Activated B cell treated with CpG ODN at 0.5 μM for 24 hours (primary cell): ENCODE measurements at places on chromosomes 16 and 17.

GRCh38 chr16:48435906-48436305, 50.7 kb upstream of the SIAH1 start:
- DNase-seq: no peak

DNA sequence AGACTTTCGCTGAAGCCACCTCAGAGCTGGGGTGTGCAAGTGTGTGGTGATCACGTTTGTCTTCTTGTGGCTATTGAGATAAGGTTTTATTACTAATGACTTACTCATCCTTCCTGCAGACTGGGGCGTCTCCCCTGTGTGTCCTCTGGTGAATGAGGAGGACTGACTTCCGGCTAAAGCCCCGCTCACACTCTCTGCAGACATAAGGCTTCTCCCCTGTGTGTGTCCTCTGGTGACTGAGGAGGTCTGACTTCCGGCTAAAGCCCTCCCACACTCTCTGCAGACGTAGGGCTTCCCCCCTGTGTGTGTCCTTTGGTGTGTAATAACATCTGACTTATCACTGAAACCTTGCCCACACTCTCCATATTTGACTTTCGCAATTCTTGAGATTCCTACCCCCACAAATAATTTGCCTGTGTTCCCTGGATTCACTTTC, 19.4 kb downstream of the PRDM7 start:
- no peak for DNase-seq

DNA sequence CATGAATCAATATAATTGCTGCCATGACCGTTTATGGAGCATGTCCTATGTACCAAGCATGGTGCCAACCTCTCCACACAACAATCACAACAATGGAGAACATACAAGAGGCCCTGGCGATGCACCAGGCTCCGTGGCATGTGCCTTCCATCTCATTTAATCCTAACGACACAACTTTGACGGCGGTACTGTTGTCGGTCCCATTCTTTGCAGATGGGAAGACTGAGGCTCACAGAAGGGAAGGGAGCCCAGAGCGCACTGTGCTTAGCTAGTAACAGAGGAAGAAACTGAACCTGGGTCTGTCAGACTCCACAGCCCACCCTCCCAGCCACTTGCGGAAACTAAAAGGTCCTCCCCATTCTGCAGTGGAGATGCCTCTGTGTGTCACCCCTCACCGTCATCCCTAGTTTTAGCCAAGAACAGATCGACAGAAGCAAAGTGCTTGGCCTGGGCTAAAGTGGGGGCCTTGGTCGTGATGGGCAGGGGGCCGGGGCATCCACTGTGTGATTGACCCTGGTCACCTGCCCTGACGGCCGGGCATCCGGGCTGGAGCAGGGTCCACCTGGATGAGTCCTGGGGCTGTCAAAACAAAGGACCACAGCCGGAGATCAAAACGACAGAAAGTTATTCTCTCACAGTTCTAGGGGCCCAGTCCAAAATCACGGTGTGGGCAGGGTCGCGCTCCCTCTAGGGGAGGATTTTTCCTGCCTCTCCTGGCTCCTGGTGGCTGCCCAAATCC, 183.9 kb downstream of the C16orf95 start:
- DNase-seq: no peak

DNA sequence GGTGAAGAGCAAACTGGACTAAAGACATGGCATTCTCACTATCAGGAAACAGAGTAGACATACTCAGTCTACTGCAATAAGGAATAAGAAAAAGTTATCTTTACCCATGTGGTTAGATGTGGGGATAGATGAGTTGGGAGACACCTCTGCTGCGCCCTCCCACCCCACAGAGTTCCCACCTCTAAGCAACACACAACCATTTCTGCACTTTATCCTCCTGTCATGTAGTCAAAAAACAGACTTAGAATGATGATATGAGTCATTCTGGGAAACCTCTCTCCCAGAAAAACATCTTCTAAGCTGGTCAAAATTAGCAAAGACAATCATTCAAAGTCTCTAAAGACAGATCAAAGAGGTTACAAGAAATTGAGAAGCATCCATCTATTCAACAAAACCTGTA, 94.9 kb downstream of the CACNG1 start:
- DNase-seq: no peak

- peak; percentile 59 for DNase-seq
These were observed 3.5 kb upstream of the RPL13 start for GRCh38 chr16:89556750-89557689.

DNA sequence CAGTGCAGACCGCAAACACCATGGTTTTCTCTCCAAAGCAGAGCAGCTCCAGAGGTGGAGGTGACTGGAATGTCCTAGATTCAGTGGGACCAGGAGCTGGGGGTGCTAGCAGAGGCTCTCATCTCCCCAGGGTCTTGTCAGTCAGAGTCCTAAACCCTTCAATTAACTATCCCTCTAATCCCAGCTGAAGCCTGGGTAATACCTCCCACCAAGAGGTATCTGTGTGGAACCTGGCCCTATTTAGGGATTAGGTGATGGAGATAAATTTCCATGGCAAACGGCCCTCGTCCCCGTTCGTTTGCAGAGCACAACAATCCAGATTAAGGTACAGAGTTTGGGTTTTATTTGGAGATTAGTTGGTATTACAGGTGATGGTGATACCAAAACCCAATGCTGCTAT, 1.8 kb downstream of the SEBOX start:
- no peak for DNase-seq

DNA sequence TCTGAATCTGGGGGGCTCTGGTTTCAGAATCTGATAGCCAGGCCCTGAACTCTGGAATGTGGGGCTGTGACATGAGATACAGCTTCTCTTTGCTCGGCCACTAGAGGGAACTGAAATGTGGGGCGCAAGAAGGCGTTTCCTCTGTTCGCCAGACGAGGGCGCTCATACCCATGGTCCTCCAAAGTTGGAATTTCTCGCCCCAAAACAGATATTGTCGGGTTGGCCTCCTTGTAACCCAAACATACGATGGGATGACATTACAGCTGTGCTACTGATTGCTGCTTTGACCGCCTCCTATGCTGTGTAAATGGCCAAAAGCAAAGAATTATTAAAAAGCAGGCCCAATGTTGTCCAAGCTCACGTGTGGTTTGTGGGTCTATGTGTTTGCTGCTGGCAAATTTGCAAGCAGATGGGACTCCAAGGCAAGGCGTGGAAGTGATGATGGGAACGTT, 13.1 kb upstream of the MSI2 start:
- DNase-seq: peak; percentile 59

DNA sequence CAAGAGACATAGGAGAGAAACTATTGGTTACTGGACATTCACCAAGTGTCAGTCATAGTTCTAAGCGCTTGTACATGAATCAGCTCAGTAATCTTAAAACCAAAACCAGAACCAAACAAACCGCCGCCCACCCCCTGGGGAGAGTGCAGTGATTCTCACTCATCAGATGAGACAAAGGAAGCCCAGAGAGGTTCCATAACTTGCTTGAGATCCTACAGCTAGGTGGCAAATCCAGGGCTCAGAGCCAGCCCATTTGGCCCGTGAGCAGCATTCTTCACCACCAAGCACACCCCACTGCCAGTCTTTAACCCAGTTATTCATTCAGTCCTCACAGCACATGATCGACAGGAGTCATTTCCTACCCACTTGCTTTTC, 37.2 kb upstream of the RGS9 start:
- peak; percentile 71 for DNase-seq

GRCh38 chr17:77106874-77107358, 33.9 kb upstream of the SEC14L1 start:
- DNase-seq: no peak

DNA sequence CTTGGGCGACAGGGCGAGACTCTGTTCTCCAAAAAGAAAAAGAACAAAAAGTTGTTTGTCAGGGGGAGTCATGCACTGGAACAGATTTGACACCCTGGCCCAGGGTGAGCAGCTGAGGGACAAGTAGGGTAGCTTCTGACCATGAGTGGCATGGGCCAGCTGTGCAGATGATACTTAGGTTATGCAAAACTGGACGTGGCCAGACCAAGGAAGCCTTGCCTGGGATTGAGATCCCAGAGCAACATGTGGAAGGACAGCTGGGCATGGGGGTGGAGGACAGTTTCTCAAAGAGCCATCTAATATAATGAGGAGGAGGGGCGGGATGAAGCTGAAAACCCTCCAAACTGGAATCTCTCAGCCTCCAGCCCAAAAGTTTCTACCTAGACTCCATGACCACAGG, 19.6 kb upstream of the SLC35B1 start:
- DNase-seq: no peak

DNA sequence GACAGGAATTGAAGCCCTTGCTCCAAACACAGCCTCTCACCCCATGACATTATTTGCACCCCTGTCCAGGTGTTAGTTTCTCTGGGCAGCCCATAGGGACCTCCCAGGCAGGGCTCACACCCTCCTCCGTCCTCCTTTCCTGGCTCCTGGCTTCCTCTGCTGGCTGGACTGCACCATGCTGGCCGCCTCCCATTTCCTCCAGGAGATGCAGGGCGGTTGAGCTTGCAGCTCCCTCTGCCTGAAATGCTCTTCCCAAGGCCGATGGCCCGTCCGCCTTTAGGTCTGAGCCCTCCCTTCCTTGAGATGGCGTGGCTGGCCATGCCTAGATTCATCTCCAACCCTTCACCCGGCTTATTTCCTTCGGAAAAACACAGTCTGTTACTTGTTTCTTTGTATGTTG, 334.8 kb downstream of the SNX29 start:
- DNase-seq: no peak

DNA sequence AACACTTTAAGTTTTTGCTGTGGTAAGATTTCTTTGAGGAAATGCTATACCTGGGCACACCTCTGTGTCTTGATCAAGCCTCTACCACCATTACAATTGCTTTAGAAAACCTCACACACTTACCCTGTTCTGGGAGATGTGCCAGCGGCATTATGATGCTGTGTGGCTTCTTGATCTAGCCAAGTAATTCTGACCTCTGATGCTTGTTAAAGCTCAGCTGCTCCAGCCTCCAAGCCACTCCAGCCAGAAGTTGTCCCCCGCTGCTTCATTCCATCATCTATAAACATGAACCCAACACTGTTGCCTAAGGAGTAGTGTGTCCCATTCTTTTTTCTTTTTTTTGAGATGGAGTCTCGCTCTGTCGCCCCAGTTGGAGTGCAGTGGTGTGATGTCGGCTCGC, 60.1 kb downstream of the CYLD start:
- no peak for DNase-seq

DNA sequence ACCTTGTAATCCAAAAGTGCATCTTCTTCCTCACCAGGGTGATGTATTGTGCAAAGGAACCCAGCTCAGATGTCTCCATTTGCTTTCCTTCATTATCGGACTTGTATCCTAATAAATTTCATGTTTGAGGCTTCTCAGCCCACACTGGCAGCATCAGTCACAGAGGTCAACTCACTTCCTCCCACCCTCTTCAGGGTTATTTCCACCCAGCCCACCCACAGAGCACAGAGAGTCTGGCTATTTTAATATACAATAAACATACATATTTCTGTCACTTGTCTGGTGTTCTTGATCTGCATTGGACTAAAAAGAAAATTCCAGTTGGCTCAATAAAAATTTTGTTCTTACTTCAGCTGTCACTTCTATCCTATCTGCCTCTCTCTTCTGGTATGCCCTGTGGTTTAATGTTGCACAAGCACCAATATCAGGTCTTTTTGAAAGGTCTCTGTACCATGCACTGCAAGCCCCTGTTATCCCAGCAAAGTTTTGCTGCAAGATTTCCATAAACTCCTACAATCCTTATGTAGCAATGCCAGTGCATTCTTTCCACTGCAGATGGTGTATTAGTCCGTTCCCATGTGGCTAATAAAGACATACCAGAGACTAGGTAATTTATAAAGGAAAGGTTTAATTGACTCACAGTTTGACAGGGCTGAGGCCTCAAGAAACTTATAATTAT, 201.8 kb downstream of the CDH11 start:
- DNase-seq: no peak

DNA sequence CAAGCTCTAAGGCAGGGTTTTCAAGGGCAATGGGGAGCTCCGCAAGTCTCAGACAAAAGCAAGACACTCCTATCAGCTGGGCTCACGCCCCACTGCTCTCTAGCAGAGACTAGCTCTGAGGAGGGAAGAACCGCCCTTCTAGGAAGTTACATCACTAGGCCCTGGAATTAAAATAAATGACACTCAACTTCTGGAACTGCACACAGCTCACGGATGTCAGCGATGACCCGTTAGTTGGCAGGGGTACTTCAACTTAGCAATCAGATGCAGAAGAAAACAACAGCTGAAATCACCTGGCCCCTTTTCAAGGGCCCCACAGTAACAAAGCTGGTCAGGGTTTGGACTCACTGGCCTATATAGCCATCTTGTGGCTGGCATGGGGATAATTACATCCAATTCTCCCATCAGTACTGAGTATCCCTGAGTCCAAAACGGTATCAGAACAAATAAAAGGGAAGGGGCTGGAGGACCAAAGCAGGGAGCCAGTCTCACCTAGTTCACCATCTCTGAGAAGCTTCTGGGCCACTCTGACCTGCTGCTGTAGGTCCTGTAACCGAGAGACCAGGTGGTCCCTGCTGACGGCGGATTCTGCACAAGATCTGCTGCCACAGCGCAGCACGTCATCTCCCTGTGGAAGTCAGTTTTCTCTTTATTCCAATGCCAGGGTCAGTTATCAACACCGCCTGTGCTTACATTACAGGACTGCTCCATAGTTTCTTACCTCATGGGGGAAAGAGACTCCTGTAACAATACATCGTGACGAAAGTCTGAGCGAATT, 22.2 kb downstream of the SERPINF1 start:
- no peak for DNase-seq

- DNase-seq: no peak
These were observed 9.3 kb upstream of the USP7 start for GRCh38 chr16:8972843-8973586.

DNA sequence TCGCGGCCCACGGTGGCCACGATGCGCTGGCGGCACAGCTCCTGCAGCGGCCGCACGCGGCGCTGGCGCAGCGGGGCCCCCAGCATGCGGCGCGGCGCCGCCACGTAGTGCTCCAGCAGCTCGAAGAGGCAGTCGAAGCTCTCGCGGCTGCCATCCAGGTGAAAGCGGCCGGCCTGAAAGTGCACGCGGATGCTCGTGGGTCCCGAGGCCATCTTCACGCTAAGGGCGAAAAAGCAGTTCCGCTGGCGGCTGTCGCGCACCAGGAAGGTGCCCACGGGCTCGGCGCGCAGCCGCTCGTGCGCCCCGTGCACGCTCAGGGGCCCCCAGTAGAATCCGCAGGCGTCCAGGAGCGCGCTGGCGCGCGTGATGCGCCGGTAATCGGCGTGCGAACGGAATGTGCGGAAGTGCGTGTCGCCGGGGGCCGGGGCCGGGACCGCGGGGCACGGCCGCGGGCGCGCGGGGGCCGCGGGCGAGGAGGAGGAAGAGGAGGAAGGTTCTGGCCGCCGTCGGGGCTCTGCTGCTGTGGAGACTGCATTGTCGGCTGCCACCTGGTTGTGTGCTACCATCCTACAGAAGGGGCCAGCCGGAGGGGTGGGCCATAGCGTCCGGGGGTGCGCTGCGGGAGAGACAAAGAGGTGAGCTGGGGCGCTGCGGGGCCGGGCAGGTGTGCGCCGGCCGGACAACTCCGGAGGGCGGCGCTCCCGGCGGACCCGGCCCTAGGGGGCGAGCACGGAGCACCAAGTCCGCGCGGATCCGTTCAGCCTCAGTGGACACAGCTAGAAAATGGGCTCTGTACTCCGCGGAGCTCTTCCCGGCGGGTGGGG, 879 bp downstream of the SOCS1 start:
- DNase-seq: peak; percentile 61
